ENCODE measurements at places on chromosomes 12 and 14.

DNA sequence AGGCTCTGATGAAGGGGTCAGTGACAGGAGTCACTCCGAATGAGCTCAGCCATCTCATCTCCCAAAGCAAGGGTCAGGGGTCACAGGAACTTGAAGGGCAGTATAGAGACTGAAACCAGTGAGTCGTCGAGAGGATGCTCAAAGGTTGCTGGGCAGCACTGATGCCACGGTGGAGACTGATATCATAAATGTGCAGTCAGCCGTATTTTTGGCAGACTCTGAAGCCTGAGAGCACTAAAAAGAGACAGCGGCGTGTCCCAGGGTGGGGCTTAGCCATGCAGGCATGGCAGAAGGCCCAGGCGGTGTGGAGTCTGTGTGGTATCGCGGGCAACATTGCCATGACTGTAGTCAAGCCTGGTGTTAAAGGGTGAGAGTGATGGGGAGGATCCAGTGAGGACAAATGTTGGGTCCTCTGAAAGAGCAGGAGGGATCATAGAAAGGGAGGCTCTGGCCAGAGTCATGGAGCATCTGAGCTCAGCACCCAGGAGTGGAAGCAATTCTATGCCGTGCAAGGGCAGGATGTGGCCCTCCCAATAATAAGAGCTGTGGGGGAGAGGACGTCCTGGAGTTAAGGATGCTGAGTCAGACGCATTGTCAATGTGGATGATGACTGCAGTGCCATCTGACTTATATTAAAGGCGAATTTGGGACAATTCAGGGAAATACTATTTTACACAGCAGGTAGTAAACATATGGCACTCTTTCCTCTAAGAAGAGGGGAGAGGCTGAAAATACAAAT, 241.2 kb upstream of the FKBP4 start:
- no peak for DNase-seq

DNA sequence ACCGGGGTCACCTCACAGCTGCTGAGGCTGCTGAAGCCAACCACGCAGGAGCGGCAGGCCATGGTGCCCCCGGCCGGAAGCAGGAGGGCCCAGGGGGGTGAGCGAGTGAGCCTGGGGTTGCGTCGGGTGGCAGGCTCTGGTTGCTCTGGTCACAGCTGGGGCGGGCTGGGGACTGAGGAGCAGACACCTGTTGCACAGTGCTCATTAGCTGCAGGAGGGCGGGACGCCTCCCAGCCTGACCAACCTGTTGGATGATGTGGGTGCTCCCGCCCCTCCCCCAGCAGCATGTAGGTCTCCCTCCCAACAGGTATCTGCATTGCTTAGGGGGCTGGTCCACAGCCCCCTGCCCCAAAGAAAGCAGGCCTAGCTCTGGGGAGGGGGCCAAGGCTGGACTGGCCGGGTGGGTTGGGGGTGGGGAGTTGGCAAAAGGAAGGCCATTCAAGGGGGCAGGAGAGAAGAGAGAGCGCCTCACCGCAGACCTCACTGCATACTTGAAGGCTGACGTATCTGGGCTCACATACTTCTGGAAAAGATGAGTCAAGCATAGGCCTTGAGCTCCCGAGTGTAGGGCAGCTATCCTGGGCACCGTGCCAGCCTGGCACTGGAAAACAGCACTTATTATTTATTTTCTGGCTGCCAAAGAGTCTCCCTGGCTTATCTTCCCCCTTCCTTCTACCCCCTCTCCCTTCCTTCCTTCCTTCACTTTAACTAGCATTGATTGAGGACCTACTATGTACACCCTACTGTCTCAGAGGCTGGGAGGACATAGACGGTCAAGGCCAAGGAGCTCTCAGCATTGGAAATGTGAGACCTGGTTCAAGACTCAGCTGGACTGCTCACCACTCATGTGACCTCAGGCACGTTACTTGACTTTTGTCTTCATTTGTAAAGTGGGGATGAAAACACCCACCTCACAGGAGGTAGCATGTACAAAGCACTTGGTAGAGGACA, at the start of gene KRT80:
Gene KRT80, minus strand, starts transcription at position 174 of the 951 bp plus-strand sequence. Its CDS starts 112 bp downstream, at position 62.
- peak; percentile 9 for DNase-seq

GRCh38 chr14:96349286-96350075, 13.7 kb downstream of the ATG2B start:
- no peak for DNase-seq

GRCh38 chr12:81998761-81999378, 239.7 kb upstream of the PPFIA2 start:
- DNase-seq = no peak

DNA sequence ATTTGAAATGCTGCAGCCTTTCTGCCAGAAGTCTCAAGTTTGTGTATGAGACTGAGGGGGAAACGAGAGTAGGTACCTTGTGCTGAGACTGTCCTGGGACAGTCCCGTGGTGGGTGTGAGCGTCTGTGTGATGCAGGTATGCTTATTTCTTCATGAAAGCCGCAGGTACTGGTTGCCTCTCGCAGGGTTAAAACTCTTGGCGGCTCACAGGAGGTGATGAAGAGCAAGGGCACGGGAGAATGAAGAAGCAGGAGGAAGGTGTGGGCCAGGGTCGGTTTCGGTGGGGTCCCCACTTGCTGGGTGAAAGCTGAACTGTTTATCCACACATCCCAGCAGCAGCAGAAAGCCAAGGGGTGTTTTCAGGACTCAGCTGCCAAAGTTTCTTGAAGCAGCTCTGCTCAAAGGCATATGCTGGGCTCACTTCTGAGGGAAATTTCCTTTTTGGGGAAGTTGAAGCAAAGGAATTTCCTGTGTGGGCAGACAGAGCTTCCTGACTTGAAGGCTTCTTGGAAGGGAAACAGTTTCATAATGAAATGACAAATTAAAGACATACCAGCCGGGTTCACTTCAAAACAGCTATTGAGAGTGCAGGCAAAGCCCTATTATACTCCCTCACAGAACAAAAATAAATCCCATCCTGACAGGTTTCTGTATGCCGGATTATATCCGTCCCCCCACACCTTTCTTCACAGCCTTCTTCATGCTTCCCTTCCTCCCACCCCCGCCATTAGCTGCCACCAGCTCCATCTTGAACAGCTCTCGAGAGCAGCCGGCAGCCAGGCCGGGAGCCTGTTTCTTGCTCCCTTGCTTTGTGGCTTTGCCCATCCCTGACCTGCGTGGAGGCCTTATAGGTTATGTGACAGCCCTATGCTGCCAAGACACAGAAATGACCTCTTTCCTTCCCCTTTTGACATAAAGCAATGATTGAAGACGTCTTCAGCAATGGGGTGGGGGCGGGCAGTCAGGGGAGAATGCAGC, 116.6 kb downstream of the ETV6 start:
- peak; percentile 48 for DNase-seq

DNA sequence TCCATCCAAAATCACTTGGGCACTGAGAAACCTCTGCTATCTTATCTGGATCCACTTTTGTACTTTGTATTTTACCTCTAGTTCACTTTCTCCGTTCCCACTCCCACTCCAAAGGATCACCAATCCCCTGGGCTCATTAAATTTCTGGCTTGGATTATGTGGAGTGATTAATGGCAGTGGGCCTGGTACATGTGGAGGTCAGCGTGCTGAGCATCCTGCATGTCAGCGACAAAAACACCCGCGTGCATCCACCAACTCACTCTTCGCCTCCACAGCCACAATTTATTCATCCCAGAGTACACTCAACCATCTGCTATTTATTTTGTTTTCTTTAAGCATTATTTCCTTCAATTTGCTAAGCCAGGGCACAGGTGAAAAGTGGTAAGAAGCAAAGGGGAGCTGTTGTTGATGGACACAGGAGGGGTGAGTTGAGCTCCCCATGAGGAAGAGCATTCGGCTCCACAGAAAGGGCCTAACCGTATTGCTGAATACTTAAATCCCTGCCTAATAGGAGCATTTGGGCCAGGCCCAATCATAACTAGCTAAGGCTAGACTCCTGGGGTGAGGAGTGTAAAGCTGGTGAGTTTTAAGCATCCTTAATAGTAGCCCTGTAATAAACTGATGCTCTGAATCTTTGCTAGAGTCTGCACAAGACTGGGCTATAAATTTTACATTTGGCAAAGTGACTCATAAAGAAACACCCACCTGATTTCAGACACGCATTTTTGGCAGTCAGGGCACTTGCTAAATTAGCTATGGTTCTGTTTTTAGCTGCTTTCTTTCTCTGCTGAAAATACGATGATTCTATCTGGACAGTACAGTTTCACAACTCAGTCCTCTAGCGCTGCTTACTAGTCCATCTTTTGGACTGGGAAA, 137.8 kb downstream of the SLC25A21 start:
- DNase-seq = no peak

GRCh38 chr14:45185100-45185814, 49.5 kb downstream of the FANCM start:
- DNase-seq = no peak

DNA sequence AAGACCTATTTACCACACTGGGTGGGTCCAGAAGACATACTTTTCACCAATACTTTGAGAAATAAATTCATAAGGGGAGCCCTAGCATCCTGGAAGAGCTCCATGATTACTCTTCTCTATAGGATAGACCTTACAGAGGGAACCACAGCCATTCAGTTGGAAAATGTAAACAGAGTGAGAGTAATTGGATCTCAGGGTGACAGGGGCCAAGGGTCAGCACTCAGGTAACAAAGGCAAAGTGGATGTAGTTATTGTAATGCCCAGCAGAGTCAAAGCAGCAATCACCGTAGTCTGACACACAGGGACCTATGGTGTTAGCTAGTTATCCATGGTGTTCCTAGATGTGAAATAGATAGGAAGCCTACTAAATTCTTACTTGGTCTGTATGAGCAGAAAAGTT, 10.8 kb upstream of the GTF2A1 start:
- DNase-seq = no peak

DNA sequence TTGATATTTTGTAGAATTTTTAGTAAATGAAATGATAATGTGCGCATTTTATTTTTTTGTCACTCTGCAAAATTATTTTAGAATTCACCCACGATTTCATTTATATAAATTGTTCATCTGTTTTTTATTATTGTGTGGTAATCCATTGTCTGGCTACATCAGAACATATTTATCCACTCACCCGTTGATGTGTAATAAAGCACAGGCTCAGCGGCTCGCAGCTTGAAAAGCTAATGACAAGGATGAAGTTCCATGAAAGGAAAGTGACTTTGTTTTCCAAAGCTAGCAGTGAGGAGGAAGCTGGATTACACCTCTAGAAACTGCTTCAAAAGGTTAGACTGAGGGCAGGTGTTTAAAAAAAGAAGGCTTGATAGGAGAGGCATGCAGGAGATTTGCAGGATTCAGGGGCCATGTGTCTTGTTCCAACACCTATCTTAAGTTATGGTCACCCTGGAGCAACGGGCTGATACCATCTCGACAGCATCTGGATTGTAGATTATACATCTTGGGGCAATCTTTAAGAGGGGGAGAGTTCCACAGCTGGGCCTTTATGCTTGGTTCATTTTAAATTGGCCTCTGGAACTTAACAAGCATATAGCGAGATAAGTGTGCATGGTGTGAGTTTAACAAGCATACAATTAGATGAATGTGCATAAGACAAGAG, 194.1 kb downstream of the TMTC3 start:
- DNase-seq = no peak

DNA sequence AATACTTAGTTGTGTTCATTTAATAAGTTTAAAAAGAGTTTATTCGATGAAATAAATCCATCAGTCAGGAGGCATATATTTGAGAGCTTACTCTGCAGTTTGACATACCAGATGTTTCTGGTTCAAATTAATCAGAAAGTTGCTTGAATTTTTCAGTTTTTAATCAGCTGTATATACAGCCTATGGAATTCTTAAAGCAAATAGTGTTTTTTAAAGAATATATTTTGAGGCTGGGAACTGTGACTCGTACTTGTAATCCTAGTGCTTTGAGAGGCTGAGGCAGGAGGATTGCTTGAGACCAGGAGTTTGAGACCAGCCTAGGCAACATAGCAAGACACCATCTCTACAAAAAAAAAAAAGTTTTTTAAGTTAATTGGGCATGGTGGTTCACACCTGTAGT, 112.1 kb downstream of the MON2 start:
- DNase-seq = no peak

DNA sequence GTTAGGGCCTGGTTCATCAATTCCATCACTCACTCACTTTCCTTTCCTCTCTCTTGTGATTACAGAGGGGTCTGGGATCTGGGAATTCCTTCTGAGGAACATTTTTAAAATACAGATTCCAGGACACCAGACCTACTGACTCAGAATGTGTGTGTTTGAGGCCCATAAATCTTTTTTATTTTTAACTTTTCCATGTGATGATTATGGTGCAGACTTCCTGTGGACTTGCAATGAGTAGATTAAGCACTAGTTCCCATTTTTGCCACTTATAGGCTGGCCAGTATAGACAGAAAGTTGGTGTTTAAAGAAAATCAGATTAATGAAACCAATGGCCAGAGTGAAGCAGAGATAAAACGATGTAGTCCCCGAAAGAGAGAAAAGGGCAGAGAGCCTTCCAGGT, 28.1 kb downstream of the SLC41A2 start:
- DNase-seq = no peak

DNA sequence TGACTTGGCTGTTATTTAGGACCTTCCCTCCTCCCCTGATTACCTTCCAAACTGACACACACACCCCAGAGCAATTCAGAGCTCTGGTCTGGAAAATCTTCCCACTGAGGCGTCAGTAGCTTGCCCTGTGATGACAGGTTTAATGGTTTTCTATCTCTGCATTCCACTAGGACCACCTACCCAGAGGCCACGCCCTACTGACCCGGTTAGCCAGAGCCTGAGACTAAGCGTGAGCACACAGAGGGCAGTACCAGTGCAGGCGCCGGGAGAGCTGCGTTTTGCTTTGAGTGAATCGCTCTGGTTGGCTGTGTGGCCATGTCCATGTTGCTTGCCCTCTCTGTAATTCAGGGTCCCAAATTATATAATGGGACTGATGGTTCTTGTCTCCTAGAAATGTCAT, 36.2 kb upstream of the ATP2A2 start:
- DNase-seq = no peak

DNA sequence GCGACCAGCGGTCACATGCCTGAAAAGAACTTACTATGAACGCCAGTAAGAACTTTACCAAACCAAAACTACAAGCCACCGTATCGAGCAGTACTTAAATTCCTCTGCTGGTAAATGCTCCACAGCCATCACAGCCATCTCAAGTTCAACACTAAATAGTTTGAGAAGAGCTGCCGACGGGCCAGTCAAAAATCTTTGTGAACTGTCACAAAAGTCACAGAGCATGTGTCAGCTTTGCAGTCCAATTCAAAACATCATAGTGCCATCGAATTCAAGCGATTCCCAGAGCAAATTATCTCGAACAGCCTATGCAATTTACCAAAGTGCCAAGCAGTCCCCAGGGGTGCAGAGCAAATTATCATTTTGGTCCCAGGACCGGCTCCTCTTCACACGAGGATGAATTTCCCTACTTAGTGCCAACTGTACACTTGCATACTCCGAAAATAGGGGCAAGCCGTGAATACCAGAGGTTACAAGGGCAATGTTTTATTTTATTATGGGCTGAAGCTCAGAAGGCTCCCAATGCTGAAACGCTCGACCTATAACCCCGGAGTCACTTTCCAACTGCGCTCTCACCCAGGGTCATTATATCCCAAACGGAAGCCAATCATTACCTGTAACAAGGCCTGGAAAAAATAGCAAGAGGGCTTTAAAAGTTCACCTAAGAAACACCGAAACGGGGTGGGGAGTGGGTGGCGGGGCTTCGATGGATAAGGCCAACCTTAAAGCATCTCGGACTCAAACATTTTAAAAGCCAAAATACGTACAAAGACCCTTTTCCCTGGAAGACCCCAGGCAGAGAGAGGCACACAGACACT, 1.1 kb downstream of the LRP6 start:
- no peak for DNase-seq
